ENCODE measurements at places on chromosomes 7 and 10.

- ATAC-seq = no peak
Observed at GRCh38 chr7:424961-425793, 94.5 kb downstream of the PDGFA start.

DNA sequence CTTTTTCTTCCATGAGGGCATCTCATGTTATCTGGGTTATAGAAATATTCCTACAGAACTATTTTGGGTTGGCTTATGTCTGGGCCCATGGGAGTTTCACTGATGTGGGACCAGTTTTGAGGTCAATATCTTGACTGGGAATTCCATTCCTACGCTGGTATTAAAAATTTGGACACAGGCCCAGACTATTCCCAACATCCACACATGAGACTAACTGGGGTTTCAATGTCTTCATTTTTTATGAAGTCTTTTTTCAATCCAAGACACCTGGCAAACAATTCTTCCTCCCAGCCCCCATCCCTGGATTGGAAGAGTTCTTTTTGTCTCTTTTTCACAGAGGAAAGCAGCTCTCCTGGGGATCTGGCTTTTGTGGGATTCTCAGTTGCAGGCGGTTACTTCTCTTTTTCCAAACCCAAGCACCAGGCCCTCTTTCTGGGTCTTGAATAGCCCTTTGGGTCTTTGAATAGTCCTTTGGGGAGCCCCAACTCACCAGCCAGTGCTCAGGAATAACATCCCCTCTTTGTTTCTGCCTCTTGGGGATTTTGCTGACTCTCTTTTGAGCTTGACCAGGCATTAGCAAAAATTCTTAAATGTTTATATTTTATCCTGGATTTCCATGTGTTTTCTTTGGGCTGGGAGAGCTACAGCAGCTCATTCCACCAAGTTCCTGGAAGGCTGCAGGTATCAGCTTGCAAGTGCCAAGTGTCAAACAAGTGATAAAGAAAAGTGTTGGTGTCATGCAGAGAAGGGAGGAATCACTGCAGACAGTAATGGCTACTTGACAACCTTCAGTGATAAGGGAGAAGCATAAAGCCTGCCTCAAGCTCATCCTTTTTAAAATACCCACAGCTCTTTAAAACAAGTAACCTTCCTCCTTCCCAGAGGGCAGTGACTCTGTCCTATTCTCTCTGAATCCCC, 234.3 kb downstream of the ADAM12 start:
- ATAC-seq = no peak

GRCh38 chr10:81179805-81180452, 642.2 kb downstream of the SH2D4B start:
- no peak for ATAC-seq

- ATAC-seq = peak; percentile 4
Observed at GRCh38 chr7:5532536-5533335, 109.1 kb upstream of the TNRC18 start.

- ATAC-seq = no peak
Observed at GRCh38 chr10:76829724-76830123, 807.9 kb downstream of the KCNMA1 start.
